Left renal cortex interstitium (tissue), 4 donors: ENCODE measurements at places on chromosomes 13 and 19. TPM values are rescaled to one million over a fixed set of nuclear protein-coding genes. Genes with fewer than 3 reads are reported as not detected.

GRCh38 chr19:52099497-52100138 lies 4.1 kb upstream of the ZNF841 start:
- DNase-seq: no peak

DNA sequence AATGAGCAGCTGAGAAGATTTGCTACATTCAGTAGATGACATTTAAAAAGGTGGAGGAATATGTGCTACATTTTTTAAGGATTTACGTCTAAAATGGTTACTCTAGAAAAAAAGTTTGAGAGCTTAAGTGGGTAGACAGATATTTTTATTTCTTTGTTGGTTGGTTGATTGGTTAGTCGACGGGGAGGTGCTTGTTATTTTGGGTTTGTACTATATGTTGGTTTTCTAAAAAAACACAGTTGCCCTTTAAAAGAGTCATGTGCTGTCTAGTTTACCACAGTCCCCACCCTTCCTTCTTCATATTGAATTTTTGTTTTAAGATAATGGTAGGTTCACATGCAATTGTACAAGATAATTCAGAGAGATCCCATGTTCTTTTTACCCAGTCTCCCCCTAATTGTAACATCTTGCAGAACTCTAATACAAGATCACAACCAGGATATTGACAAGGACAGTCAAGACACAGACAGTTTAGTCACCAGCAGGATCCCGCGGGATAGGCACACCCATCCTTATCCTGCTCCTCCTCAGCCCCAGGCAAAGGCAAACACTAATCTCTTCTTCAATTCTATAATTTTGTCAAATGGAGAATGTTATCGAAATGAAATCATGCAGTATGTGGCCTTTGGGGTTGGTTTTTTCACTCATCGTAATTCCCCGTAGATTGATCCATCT lies 171.4 kb downstream of the FOXO1 start:
- DNase-seq: no peak

- DNase-seq: no peak
Measured at GRCh38 chr13:48977973-48978372, 2.3 kb downstream of the FNDC3A start.

DNA sequence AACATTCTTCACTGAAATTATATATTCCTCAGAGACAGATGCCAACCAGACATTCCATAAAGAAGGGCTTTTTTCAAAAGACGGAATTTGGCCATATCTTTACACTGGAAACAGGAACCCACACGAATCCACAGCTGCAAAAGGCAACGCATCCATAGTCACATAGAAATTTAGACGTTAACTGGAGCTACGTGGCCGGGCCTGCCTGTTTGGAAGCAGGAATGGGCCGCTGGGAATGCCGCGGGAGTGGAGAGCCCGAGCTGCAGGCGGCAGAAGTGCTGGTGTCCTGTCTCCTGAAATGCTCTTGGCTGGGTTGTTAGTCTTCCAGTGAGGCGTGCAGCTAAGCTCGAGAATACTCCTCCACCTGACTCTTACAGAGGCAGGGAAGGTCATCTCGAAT lies 122.2 kb downstream of the KL start:
- no peak for DNase-seq

GRCh38 chr13:113856716-113857065 lies 7.2 kb downstream of the GAS6 start:
- DNase-seq: no peak

DNA sequence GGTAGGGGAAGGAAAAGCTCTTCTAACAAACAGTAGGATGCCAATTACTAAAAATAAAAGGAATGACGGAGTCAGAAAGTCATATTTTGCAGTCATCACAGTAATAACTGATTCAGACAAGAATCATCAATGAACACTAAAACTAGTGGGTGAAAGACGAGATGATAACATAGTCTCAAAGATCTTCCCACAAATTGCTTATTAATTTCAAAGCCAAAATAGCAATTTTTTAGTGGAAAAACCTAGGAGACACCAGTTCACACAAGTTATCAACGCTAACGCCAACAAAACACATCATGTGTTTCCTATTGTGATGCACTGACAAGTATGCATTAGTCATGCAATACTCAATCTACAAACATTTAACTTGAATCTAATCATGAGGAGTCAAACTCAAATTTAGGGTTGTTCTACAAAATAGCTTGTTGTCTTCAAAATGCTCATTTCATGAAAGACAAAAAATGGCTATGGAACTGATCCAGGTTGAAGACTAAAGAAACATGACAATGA lies 18.6 kb downstream of the ZNF233 start:
- DNase-seq: no peak

DNA sequence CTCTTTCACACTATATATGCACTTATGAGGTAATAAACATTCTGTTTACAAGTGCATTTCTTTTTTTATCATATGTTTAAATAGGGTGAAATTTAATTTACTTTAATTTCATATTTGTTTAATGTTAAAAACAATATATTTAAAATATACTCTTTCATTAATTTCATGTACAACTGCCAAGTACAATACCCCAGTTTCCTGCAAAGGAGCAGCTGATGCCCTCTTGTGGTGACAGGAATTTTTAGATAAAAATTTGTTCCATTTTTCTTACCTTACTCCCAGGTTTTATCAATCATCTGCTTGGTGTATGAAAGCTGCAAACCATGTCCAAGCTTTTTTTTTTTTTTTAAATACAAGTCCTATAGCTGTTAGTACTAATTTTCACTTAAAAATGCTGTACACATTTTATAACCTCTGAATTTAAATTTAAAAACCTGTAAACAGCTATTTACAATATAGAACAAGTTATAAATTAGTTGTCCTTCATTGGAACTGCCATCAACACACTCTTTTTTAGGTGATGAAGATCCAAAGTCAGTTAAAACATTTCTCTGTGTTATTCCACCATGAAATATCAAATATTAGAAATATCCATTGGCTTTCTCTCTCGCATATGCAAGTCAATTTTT lies 4.9 kb downstream of the PCDH20 start:
- no peak for DNase-seq

GRCh38 chr13:57558051-57558467 lies 73.5 kb upstream of the PCDH17 start:
- DNase-seq: no peak

DNA sequence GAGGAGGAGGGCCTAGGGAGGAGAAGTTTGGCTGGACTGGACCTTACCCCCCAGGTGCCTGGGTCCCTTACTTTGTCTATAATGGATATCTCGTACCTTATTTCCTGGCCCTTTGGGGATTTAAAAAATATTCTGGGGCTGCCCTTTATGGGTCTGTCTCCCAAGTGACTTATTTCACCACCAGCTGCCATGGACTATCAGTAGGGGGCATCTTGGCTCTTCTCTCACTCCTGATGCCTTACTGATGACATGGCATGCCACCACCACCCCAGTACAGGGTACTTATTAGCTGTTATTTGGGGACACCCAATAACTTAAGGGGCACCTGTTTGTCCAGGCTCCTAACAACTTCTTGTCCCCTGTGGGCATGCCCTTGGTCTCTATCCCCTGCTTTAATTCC lies 38.0 kb downstream of the NFIX start:
- DNase-seq: no peak

- no peak for DNase-seq
Measured at GRCh38 chr13:106129273-106129672, 406.2 kb downstream of the EFNB2 start.

DNA sequence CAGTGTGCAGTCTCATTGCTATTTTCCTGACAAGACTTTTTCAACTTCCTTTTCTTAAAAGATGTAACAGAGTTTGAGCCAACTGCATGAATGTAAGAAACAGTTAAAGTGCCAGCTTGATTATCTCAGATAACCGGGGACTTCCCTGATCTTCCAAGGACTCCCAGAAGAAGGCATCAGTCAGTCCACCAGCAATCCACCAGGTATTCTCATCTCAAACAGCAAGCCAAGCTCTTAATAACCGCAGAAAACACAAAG lies 350.1 kb downstream of the LIG4 start:
- DNase-seq: no peak

DNA sequence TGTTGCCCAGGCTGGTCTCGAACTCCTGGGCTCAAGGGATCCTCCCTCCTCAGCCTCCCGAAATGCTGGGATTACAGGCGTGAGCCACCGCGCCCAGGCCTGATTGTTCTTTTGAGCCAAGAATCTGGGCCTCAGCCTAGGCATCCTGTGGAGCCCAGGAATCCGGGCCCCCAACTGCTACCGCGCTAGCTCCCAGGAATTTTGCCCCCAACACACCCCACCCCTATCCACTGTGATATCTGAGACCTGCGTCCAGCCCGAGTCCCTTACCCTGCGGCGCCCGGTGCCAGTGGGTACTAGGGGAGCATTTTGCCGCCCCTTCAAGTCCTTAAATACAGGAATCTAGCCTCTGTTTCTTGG lies 838 bp upstream of the MYADM start:
- DNase-seq: no peak

DNA sequence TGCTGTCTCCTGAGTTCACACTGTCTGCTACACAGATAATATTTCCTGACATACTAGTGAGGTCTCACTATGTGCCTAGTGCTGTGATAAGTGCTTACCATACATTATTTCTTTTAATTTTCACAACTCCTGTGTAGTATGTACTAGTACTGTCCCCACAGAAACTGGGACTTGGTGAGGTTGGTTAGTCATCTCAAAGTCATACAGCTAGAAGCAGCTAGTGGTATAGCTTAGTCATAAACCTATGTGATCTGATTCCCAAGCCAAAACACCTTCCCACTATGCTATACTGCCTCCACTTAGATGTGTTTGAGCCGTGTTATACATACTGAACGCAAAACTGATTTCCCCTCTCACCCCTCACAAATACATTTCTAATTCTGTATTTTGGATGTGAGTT lies 10.5 kb downstream of the MTMR6 start:
- no peak for DNase-seq

- no peak for DNase-seq
Measured at GRCh38 chr13:50758796-50759195, 84.7 kb downstream of the DLEU7 start.

DNA sequence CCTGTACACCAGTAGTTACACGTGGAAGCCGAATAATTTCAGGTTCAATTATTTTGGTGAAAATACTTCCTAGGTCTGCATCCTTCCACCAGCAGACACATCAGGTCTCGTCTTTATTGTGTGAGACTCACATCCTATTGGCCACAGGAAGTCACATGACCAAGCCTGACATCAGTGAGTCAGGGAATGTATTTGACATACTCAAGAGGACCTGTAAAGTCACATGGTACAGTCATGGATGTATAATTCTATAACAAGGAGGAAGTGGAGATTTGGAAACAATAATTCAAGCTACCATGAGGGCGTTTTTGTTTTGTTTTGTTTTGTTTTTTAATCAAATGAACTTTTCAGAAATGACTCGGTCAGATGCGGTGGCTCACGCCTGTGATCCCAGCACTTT lies 9.3 kb upstream of the HIF3A start:
- DNase-seq: no peak

Gene KCNC3
- 27.5 TPM for polyA plus RNA-seq

Gene LRG1
- polyA plus RNA-seq: 1.5 TPM

Gene SMIM44
- polyA plus RNA-seq: not detected

Gene CLIP3
- polyA plus RNA-seq: 52.7 TPM

Gene SGCG
- polyA plus RNA-seq: 4.9 TPM

Gene WDR87
- polyA plus RNA-seq: not detected

Gene SETDB2
- polyA plus RNA-seq: 16.0 TPM

Gene CYP2B6
- 1.8 TPM for polyA plus RNA-seq

Gene RTBDN
- not detected for polyA plus RNA-seq

Gene LAIR2
- polyA plus RNA-seq: not detected

Gene PCDH17
- polyA plus RNA-seq: 15.7 TPM
